ENCODE measurements at places on chromosomes 3 and 15.
A peak's percentile ranks its signal among the peaks of the same experiment; 100 is the strongest.

GRCh38 chr3:177056927-177057326 is 140.4 kb downstream of the TBL1XR1 start:
- no peak for DNase-seq
- H3K4me1 ChIP-seq, result peaks cover 12% of the 10 kb centered on the region
- no peak overlapping the region for H3K4me3 ChIP-seq
- no peaks in the 10 kb centered on the region for H3K27me3 ChIP-seq
- peaks cover 23% of the 10 kb centered on the region for H3K36me3 ChIP-seq
- H3K27ac ChIP-seq, result no peak overlapping the region

DNA sequence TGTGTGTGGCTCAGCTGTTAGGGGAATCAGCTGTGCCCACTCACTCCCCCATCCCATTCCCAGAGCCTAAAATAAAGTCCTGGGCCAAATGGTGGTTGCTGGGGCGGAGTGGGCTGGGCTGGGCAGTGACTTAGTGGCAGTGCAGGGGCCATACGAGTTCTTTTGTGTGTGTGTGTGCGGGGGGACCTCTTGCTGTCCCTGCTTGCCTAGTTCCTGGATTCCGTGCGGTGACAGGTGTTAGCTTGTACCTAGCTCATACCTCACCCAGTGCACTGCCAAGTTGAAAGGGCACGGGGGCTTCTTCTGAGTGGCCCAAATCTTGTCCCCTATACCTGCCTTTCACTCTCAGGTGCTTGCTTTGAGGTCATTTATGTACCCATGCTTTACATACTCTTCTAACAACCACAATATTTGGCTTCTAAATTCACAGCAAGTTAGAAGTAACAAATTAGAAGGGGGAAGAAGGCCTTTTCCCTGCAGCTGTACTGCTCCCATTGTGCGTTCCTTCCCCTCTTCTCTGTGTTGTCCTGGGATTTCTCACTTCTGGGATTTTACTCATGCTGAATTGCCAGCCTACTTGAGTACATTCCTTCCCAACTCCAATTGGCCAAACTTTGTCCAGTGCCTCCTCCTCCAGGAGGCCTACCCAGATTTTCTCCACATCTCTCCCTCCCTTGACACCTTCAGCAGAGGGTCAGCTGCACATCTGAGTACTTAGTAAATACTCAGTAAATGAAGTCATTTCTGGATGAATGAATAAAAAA is 66.3 kb upstream of the POLG start:
- DNase-seq, result no peak
- peak overlapping the region; percentile 66 for H3K4me3 ChIP-seq
- H3K4me1 ChIP-seq, result peaks cover 15% of the 10 kb centered on the region
- no peaks in the 10 kb centered on the region for H3K36me3 ChIP-seq

DNA sequence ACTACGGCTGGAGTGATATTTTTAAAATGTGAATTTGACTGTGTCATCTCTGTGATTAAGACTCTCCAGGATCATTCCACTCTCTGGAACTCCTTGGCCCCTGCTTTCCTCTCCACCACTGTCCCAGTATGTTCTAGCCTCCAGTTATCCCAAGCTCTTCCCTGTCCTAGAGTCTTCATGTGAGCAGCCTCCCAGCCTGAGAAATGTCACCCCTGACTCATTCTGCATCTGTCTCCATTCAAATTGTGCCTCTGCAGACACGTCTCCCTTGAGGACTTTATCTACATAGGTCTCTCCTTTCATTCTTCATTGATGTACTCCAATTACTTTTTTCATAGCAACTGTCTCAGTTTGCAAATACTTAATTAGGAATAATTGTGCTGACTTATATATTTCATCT is 317.7 kb upstream of the ADAMTS9 start:
- no peaks in the 10 kb centered on the region for H3K36me3 ChIP-seq
- no peak overlapping the region for H3K4me3 ChIP-seq

- DNase-seq, result no peak
- no peak overlapping the region for H3K4me3 ChIP-seq
- H3K27ac ChIP-seq, result no peak overlapping the region
- peaks cover 34% of the 10 kb centered on the region for H3K36me3 ChIP-seq
- no peaks in the 10 kb centered on the region for H3K27me3 ChIP-seq
These were observed 112.7 kb downstream of the TBL1XR1 start for GRCh38 chr3:177084616-177085015.

GRCh38 chr3:72032441-72033135 is 247.6 kb upstream of the PROK2 start:
- peaks cover 3% of the 10 kb centered on the region for H3K27me3 ChIP-seq
- peaks cover 8% of the 10 kb centered on the region for H3K4me1 ChIP-seq
- no peak for DNase-seq
- peaks cover 2% of the 10 kb centered on the region for H3K36me3 ChIP-seq
- H3K27ac ChIP-seq, result no peak overlapping the region

GRCh38 chr3:107521469-107522059 is 1.2 kb upstream of the BBX start:
- peaks cover 19% of the 10 kb centered on the region for H3K27me3 ChIP-seq
- H3K4me3 ChIP-seq, result no peak overlapping the region
- H3K27ac ChIP-seq, result no peak overlapping the region
- H3K36me3 ChIP-seq, result peaks cover 5% of the 10 kb centered on the region
- DNase-seq, result no peak
- H3K4me1 ChIP-seq, result peaks cover 15% of the 10 kb centered on the region

GRCh38 chr3:12999147-13000140 is 73.8 kb downstream of the IQSEC1 start:
- no peak overlapping the region for H3K4me3 ChIP-seq
- no peak for DNase-seq
- peaks cover 48% of the 10 kb centered on the region for H3K36me3 ChIP-seq
- H3K27me3 ChIP-seq, result peaks cover 3% of the 10 kb centered on the region

DNA sequence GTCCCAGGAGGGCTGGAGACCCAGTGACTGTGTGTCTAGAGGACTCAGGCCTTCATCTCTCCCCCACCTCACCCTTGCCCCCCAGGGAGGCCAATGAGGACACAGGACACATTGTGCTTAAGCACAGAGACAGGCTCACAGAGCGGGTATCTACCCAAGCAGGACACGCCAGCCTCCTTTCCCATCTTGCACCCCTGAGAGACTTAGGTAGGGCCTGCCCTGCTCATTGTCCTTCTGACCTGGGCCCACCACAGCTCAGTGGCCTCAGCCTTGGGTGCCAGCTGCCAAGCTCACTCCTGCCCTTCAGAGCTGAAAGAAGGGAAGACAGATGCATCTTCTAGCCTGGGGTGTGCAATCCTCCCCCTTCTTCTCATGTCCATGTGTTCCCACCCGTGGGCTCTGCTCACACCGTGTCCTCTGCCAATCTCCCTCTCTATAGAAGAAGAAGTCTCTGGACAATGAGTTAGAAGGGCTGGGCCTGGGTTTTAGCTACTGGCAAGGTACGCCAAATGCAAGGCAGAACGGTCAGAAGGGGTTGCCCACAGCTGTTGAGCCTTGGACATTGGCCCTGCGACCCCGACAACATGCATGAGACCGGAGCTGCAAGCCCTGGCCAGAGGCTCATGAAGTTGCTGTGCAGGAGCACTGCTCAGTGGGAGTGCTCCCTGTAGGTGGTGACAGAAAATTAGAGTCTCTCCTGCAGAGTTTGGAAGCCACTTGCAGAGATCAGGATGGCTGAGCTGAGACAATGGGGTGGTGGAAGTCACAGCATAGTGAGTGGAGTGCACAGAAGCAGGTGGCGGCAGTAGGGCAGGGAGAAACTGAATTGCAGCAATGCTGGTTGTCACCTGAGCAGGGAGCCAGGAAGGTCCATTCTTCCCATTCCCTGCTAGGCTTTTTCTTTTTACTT is 32.8 kb downstream of the ACSBG1 start:
- no peak for DNase-seq
- no peaks in the 10 kb centered on the region for H3K36me3 ChIP-seq
- no peak overlapping the region for H3K27ac ChIP-seq
- no peak overlapping the region for H3K4me3 ChIP-seq
- no peaks in the 10 kb centered on the region for H3K4me1 ChIP-seq
- peaks cover 2% of the 10 kb centered on the region for H3K27me3 ChIP-seq

GRCh38 chr3:38152609-38153008 is 12.7 kb upstream of the OXSR1 start:
- peaks cover 2% of the 10 kb centered on the region for H3K36me3 ChIP-seq
- H3K4me1 ChIP-seq, result peaks cover 32% of the 10 kb centered on the region
- no peaks in the 10 kb centered on the region for H3K27me3 ChIP-seq
- peak; percentile 3 for DNase-seq
- H3K4me3 ChIP-seq, result no peak overlapping the region

DNA sequence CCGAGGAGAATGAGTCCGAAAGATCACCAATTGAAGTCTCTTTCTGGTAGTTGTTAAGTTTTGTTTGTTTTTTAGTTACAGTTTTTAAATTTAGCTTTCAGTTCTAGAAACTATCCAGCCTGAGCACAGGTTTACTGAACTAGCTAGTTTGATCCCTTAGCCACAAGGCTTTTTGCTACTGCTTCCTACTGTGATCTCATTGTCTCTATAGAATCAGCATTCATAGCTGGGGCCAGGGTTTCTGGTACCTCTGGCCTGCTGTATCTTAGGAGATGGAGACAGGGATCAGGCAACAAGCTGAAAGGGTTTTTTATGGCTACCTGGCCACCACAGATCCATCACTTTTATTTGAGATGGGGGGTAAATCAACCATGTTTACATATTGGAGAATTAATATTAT is 37.0 kb downstream of the GOLM2 start:
- H3K27ac ChIP-seq, result no peak overlapping the region
- H3K36me3 ChIP-seq, result peaks cover 2% of the 10 kb centered on the region
- no peaks in the 10 kb centered on the region for H3K27me3 ChIP-seq
- no peak overlapping the region for H3K4me3 ChIP-seq

DNA sequence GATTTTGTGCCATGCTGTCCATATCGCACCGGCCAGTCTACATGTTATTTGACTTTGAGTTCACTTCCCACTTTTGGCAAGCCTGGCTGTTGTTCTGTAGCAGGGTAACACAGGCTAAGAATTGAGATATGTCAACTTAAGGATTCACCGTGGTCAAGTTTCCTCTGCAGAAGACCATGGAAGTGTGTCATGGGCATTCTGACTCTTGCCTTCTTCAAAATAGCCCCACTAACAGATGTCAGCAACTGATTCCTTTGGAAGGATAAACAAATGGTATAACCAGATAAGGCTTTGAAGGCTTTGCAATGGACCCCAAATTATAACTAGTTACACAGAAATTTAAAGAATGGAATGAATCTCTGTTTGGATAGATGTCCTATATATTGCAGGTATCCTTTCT is 20.1 kb upstream of the CD47 start:
- no peak overlapping the region for H3K27ac ChIP-seq
- H3K36me3 ChIP-seq, result no peaks in the 10 kb centered on the region
- H3K27me3 ChIP-seq, result peaks cover 6% of the 10 kb centered on the region

DNA sequence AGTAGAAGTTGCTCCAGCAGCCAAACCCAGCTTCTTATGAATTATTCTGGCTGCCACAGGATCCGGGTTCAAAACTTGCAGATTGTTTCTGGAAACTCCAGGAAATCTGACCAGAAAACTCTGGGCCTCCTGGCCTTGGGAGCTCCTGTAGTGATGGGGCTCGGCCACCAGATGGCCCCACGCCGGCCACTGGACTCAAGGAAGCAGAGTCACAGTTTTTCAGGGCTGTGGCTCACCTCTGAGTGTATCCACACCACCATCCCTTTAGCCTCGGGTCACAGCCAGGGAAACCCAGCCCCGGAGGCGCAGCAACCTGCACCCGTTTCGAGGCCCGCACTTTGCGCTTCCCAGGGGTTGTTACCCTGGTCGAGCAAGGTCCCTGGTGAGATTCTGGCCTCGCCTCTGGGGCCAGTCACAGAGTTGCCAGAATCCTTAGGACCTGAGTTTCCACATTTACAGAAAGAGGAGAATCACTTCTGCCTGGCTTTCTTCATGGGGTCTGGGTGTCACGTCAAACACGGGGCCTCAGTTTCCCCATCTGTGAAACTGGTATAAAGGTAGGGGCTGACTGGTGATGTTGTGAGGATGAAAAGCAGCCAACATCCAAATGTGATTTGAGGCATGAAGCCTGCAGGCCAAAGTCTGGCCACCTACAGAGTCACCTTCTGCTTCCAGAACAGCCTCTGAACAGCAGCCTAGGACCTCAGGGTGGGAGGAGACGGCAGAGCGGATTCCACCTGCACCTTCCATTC is 53.5 kb upstream of the LCTL start:
- H3K4me1 ChIP-seq, result no peaks in the 10 kb centered on the region
- peak; percentile 36 for DNase-seq
- H3K4me3 ChIP-seq, result no peak overlapping the region
- no peak overlapping the region for H3K27ac ChIP-seq
- H3K27me3 ChIP-seq, result peaks cover 29% of the 10 kb centered on the region

DNA sequence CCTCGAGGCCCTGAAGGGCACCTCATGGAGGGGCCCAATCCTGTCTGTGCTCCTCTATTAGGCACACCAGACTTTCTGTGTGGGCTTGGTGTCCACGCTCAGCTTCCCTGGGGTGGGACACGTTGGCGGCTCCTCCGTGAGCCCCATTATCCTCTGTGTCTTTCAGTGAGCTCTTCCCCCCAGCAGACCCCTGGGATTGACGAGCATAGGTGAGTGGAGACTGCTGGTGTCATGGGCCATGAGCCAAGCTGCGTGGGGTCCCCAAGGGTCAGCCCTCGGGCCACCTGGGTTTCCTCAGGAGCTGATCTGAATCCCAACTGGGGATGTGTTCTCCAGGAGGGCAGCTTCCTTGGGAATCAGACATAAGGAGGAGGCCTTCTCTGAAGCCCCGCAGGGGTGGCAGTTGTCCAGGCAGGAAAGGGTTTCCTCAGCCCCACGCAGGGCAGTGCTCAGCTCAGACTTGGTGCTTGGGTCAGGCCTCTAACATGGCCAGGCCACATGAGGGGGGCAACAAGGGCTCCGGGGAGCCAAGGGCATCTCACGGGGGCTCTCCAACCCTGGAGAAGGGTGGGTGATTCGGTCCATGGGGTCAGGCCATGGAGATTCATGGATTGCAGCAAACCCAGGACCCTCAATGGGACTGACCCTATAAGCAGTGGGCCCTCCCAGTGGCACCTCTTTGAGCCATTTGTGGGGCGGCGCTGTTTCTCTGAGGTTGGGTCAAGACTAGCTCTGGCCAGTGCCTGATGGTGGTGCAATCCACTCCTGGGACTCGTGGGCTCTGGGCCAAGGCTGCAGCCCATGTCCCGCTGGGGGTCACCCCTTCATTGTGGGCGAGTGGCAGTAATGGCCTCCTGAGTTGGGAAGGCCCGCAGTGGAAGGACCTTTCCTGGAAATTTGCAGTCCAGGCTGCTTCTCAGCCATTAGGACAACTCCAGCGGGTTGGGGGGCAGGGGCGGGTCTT is 222.5 kb downstream of the SNRPN start:
- H3K27me3 ChIP-seq, result no peaks in the 10 kb centered on the region
- no peak overlapping the region for H3K27ac ChIP-seq
- H3K4me1 ChIP-seq, result no peaks in the 10 kb centered on the region
- DNase-seq, result no peak
- H3K4me3 ChIP-seq, result no peak overlapping the region

GRCh38 chr15:58267051-58267450 is 128.9 kb downstream of the AQP9 start:
- peaks cover 5% of the 10 kb centered on the region for H3K36me3 ChIP-seq
- peaks cover 20% of the 10 kb centered on the region for H3K4me1 ChIP-seq
- DNase-seq, result no peak
- H3K4me3 ChIP-seq, result no peak overlapping the region
- no peak overlapping the region for H3K27ac ChIP-seq
- no peaks in the 10 kb centered on the region for H3K27me3 ChIP-seq

All from T-helper 2 cell treated with Interferon-gamma antibody and Interleukin-4, amounts not matched to agents 5 μg/mL and 100 μg/mL, for 36 hours (primary cell).